Hippocampal formation (tissue), 2 donors: ENCODE measurements at places on chromosomes 5 and 9.

DNA sequence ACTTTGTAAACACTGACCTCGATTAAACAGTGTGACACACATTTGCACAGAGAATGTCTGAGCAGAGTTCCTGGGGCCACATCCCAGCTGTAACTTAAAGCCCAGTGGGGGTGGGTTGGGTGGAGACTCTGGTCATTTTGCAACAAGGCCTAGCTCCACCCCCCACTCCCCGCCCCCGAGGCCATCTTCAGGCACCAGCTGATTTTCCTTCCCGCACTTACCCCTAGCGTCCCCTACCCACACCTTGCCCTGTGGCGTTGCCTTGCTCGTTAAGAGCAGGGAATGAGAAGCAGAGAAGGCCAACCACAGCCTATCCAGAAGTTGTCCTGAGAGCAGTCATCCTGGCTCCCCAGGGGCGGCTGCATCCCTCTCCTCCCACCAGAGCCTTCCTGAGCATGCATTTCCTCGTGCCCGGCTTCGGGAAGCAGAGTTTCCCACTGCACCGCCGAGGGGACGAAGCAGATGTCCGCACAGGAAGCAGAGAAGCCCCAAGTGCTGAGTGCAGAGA, 101.7 kb upstream of the SARDH start:
- DNase-seq: no peak

GRCh38 chr5:178418031-178418430, 172.2 kb downstream of the COL23A1 start:
- no peak for DNase-seq

DNA sequence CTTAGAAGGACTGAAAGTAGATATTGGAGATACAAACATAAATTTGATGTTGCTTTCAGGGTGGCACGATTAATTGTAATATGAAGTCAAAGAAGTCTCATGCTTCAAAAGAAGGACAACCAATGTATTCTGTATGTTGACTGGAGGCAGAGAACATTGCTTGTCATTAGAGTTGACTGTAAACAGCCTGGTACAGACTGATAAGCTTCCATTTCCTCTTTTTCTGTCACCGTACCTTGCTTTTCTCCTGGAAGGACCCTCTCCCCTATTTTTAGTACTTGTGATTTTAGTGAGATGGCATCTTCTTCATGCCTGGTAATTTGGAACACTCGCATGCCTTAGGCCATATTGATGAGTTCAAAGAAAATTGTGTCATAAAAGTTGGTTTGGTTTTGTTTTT, 809.4 kb downstream of the PRELID2 start:
- DNase-seq: no peak

DNA sequence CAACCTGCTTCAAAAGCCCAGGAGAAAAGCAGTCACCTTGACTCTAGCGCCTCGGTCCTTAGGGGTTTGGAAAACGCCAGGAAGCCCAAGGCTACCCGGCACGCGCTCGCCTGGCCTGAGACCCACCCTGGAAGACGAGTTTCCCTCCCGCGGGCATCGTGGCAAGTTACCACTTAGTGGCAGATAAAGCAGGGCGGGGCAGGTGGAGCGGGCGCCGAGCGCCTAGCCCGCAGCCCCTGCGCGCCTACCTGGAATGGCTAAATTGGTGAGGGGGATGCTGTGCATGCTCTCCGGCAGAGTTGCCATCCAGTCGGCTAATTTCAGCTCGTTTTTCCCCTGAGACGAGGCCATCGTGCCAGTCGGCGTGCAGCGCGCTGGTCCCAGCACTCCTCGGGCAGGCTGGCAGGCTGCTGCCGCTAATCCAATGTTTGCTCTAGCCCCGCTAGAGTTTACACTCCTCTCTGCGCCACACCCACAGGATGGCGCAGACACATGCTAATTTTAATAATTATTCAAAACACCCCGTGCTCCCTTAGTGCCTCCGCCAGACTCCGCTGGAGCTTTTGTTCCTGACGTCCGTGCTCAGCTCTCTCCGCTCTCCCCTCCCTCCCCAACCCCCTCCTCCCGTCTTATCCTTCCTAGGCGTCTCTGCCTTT, at the start of gene PLCXD3:
TSS of gene PLCXD3 (minus strand) at position 426 of the 656 bp plus-strand sequence. CDS start at position 351, 75 bp downstream.
- no peak for DNase-seq

- DNase-seq: no peak
Measured at GRCh38 chr5:72036951-72037350, 70.3 kb upstream of the MAP1B start.

DNA sequence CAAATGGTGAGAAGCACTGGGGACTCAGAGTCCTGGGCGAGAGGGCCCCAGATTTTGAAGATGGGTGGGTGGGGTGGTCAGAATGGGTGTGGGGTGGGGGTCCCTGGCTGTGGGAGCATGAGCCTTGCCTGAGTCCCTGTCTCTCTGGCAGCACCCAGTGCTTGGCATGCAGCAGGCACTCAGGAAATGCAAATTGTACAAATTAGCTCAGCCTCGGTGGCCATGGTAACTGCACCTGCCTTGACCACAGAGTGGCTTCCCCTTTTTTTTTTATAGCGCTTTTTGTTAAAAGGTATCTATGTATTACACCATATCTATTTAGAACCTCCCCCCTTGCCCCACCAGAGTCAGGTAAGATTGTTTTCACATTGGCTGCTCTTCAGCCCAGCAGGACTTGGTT, 19.2 kb upstream of the PITX1 start:
- no peak for DNase-seq

GRCh38 chr5:55492449-55492848, 42.3 kb downstream of the PLPP1 start:
- no peak for DNase-seq

DNA sequence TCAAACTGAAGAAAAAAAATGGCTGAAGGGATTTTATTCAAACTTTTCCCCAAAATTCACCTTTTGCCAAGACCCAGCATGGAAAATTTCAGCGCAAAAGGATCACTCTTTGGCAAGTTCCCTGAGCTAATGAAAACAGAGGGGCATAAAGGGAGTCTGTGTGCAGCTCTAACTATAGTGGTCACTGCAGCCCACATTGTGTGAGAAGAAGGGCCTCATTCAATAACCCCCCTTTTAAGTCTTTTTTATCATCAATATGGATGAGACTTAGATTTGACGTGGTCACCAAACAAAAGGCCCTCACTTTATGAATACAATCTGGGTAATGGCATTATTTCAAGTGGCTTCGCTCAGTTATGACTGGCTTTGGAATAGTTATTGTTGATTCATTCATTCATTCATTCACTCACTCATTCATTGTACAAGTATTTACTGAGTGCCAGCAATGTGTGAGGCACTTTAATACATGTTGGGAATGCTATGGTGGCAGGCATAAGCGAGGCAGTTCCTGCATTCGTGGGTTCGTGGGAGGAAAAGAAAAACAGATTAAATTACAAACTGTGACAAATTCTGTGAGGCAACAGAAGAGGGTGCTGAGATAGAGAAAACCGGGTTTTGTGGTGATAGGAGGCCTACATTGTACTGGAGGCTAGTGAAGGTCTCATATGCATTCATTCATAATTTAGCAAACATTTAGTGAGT, 145.7 kb upstream of the KLF4 start:
- DNase-seq: peak; percentile 20

GRCh38 chr5:149063017-149063687, at the start of gene SH3TC2:
Gene SH3TC2, minus strand, starts transcription at chr5:149063062. Its CDS starts 40 bp downstream, at chr5:149063022.
- peak; percentile 89 for DNase-seq

DNA sequence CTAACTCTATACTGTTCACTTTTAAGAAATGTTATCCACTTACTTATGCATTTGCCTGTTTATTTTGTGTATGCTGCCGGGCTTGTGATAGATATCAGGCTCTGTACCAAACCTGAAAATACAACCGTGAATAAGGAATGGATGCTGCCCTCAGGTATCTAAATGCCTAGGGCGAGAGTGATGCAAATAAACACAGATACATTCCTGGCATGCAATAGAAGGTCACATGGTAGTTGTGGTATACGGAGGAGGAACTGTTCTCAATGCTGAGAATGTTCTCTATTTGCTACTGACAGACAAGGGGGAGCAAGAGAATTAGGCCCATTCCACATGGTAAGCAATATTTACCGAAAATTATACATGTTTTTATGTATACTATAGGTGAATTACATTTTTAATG, 227.8 kb downstream of the ICE1 start:
- no peak for DNase-seq

DNA sequence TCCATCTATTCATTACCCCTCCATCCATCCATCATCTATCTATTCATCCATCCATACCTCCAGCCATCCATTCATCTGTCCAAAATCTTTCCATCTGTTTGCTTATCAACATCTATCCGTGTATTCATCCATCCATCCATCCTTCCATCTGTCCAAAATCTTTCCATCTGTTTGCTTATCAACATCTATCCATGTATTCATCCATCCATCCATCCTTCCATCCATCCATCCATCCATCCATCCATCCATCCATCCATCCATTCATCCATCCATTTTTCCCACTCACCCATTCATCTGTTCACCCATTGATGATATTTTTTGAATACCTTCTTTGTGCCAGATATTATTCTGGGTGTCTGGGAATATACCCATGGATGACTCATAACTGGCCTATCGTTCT, 12.8 kb downstream of the VCAN start:
- no peak for DNase-seq

GRCh38 chr9:37565661-37566618, 10.2 kb downstream of the FBXO10 start:
- no peak for DNase-seq

- DNase-seq: no peak
Measured at GRCh38 chr5:127196042-127196441, 94.6 kb upstream of the MEGF10 start.

DNA sequence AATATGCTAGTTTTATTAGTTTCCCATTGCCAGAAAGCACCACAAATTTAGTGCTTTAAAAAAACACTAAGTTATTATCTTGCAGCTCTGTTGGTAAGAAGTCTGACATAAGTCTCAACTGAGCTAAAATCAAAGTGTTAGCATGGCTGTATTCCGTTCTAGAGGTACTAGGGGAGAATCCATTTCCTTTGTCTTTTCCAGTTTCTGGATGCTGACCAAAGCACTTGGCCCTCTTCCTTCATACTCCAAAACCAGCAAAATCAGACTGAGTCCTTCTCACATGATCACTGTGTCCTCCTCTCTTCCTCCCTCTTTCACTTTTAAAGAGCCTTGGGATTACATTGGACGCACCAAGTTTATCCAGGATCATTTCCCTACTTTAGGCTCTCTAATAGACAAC, 9.5 kb downstream of the CDH18 start:
- no peak for DNase-seq

DNA sequence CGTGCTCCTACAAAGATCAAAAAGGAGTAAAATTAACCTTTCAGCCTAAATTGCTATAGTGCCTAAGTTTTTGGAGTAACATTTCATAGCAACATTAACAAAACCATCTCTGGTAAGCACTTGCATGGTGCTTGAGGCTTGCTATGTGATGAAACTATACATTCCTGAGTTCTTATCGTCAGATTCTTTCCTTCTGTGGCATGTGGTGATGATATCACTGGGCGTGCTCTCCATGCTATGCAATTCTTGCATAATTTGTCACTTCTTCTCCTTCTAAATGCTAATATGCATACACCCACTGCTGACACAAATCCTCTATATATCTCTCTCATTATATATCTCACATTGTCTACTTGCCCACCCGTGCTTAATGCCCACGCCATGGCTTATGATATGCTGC, 2019.9 kb downstream of the MAT2B start:
- DNase-seq: no peak

DNA sequence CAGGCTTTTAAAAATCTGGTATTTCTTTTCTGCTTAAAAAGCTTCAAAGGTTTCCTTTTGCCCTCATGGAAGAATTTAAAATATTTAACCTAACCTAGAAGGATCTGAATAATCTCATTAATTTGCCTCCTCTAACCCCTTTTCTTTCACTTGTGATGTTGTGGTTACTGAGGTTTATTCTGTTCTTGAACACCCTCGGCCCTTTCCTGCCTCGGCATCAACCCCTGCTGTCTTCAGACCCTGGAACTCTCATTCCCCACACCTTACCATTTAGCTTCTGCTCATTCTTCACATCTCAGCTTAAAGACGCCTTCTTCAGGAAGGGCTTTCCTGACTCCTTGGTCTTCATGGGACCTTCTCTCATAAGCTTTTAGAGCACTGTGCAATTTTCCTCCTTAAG, 131.4 kb upstream of the MAN2A1 start:
- no peak for DNase-seq

DNA sequence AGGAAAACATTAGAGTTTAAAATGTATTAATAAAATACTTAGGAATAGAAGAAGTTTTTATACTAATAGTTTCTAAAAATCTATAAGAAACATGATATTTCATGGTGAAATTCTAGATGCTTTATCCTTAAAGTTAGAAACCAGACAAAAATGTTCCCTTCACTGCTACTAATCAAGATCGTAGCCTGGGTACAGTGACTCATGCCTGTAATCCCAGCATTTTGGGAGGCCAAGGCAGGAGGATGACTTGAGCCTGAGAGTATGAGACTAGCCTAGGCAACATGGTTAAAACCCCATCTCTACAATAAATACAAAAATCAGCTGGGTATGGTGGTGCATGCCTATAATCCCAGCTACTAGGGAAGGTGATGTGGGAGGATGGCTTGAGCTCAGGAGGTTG, 30.4 kb upstream of the KLF9 start:
- DNase-seq: no peak

- DNase-seq: no peak
Measured at GRCh38 chr5:147168578-147169327, 66.1 kb upstream of the STK32A start.

DNA sequence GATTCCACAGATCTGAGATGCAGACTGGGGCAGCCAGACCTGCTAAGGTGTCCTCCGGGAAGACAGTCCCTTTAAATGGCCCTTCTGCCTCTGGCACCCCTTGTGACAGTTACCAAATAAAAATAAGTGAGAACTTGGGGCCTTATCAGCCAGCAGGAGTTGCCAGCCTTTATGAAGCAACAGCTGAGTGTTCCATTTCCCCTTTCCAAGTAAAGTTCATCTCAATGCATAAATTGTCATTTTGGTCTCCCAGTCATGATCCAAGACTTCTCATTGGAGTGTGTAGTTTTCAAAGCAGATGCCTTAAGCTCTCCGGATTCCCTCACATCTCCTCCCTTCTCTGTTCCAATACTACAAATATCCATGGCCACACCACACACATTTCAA, 4.1 kb downstream of the PTCH1 start:
- DNase-seq: no peak

GRCh38 chr5:88374391-88374790, 105.7 kb upstream of the TMEM161B start:
- no peak for DNase-seq

DNA sequence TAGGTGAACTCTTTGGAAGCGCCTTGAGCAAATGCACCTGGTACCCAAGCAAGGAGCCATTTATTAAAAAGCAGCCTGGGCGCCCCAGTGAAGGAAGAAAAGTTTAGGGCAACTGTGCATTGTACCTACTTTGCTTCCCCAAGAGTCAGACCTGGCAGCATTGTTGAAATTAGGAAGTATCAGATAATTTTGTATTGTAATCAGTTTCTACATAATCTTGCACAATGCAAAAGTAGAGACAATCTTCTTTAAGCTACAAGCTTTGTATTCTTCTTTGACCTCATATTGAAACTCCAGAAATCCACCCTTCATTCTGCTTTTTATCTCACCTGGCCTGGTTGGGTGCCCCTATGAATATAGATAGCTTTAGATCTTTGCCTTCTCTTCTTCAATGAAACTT, 490.8 kb downstream of the RASEF start:
- DNase-seq: no peak

- DNase-seq: no peak
Measured at GRCh38 chr9:5671711-5672353, 42.9 kb downstream of the RIC1 start.

- DNase-seq: no peak
Measured at GRCh38 chr9:15889555-15889954, 336.7 kb downstream of the CCDC171 start.

- no peak for DNase-seq
Measured at GRCh38 chr9:2271426-2271825, 256.3 kb downstream of the SMARCA2 start.

- no peak for DNase-seq
Measured at GRCh38 chr9:36218411-36218901, 27.7 kb downstream of the CLTA start.
